Stimulated activated CD4-positive, alpha-beta T cell treated with anti-CD3 and anti-CD28 coated beads, Interleukin-15, amount 100 ng/mL, for 1 hour (primary cell): ENCODE measurements at places on chromosomes 2 and 18.

- DNase-seq = no peak
Measured at GRCh38 chr2:232300894-232301387, 77.6 kb upstream of the ALPP start.

- DNase-seq = no peak
Measured at GRCh38 chr2:104901037-104901881, 47.3 kb downstream of the POU3F3 start.

- no peak for DNase-seq
Measured at GRCh38 chr2:98311771-98312545, 34.3 kb upstream of the CNGA3 start.

GRCh38 chr2:40036241-40036640, 257.2 kb upstream of the THUMPD2 start:
- DNase-seq = no peak

DNA sequence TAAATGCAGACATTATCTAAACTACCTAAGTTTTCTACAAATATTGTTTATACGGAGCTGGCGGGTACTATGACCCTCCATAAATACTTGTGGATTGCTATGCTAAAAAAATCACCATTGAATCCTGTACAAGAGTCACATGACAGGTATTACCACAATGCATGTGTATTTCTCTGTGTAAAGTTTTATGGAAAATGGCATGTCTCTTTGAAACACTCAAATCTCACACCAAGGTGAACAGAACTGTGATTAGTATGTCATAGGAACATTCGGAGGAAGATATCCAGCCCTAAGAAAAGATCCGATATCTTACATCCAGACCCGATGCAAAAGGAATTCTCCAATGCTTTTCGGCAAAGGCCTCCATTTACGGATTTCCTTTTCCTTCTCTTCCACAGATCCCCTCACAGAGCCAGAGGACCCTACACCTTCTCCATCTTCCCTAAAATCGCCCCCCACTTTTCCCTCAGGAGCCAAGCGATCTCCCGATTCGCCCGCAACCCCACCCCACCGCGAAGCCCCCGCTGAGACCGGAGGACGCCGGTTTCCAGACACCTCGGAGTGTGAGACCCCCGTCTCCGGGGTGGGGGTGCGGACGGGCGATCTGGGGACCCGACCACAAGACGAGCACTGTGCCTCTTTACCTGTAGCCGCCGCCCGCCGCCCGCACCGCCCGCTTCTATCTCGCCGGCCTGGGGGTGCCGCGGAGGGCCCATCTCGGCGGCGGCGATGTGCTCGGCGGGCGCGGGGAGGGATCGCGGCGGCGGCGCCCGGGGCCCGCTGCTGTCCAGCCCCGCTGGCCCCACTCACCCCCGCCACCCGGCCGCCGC, 1.2 kb downstream of the SAP130 start:
- no peak for DNase-seq

DNA sequence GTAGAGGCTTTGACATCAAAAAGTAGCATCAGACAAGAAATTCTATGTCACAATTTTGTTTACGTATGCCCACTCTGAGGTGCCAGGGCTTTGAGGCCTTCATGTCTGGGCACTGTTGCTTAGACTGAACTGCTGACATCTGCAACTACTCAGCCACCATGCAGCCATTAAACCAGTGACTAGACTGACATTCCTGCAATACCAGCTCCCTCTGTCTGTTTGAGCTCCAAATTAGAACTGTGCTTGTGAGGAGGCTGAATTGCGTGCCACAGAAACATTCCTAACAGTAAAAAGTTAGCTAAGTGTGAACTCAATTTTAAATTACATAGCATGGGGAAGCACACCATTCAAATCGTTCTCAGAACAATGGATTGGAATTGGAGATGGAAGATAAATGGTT, 163.2 kb downstream of the INSIG2 start:
- no peak for DNase-seq
